ENCODE measurements at places on chromosomes 4 and X.

DNA sequence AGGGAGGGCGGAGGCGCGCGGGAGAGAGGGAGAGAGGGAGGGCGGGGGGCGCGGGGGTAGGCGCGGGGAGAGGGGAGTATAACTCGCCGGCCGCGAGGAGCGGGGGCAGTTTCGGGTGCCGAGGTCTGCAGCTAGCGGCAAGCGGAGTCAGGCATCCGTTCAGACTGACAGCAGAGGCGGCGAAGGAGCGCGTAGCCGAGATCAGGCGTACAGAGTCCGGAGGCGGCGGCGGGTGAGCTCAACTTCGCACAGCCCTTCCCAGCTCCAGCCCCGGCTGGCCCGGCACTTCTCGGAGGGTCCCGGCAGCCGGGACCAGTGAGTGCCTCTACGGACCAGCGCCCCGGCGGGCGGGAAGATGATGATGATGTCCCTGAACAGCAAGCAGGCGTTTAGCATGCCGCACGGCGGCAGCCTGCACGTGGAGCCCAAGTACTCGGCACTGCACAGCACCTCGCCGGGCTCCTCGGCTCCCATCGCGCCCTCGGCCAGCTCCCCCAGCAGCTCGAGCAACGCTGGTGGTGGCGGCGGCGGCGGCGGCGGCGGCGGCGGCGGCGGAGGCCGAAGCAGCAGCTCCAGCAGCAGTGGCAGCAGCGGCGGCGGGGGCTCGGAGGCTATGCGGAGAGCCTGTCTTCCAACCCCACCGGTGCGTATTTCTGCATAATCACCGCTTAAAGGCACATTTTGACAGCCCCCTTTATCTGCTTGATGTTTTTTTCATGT lies at the start of gene POU4F2:
Gene POU4F2, plus strand, starts transcription at position 108 of the 720 bp plus-strand sequence. Its CDS starts 248 bp downstream, at position 356.
- DNase-seq, result no peak

DNA sequence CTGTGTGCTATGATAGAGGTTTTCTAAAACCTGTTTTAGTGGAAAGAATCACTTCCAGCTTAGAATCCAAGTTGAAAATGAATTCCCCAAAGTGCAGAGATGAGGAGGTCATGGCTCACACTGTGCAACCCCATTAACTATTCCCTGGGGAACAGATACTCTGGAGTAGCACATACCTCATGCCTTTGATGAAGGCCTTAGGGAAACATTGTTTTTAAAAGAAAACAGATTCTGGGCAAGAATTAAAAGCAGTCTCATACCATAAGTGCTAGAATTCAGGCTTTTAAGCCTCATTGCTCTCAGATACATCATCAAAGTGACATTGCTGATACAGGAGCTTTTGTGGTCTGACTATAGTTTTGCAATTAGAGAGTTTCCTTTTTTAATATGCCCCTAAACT lies 115.1 kb downstream of the NDST4 start:
- no peak for DNase-seq

- DNase-seq, result no peak
Measured at GRCh38 chr4:110963662-110964280, 340.9 kb upstream of the PITX2 start.

DNA sequence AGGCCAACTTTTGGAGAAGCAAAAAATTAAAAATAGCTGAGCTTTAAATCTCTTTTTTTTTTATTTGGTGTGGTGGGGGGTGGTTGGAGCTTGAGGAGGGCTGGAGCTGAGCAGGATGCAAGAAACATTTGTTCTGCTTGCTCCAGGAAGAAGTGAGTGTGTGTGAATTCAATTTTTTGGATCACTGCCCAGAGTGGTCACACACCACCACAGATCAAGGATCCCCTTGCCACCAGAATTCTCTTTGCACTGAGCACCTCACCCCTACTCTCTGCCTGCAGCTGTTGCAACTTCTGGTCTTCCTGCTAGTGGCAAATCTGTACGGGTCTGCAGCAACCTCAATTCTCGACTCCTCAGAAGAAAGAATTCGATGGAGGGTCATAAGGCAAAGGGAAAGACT lies 19.9 kb upstream of the PLP1 start:
- DNase-seq, result no peak

GRCh38 chr4:113263274-113263673 lies 213.8 kb downstream of the ANK2 start:
- no peak for DNase-seq

DNA sequence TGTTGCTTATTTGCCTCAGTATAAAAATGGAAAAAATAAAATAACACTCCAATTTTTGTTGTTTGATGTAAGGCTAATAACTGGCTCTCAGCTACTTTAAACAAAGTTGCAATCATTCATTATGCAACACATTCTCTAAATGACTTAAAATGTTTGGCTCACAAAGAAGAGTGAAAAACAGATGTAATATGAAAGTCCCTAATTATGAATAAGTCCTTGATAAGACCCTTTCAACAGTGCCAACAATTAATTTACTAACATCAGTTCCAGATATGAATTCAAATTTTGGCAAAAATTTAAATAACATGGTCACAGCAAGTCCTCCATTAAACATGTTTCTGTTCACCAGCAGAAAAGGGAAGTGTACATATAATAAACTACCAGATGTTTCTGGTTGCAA lies 69.8 kb downstream of the PAPSS1 start:
- no peak for DNase-seq

DNA sequence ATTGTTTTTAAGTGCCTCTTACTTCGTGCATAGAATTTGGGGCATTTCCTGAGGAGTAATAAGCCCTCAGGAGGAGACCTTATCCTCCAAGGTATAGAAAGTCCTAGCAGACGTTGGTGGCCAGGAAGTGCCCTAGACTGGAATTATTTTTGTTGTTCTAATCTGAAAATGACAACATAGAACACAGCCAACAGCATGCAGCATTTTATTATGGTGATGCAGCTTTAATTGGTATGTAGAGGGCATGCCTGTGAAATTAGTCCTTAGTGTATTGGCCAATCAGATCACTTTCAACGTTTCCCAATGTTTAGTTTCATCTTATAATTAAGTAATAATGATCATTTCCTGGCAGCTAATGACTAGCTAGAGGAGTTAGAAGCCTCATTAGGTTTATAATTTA lies 199.2 kb downstream of the SHROOM3 start:
- DNase-seq, result peak; percentile 75

GRCh38 chr4:142404191-142404611 lies 441.9 kb downstream of the INPP4B start:
- peak; percentile 85 for DNase-seq

GRCh38 chr4:26131711-26132110 lies 189.1 kb upstream of the RBPJ start:
- DNase-seq, result no peak

- DNase-seq, result no peak
Measured at GRCh38 chrX:124256629-124257380, 75.7 kb upstream of the TEX13D start.

GRCh38 chr4:88809576-88810219 lies 112.1 kb upstream of the NAP1L5 start:
- DNase-seq, result no peak

DNA sequence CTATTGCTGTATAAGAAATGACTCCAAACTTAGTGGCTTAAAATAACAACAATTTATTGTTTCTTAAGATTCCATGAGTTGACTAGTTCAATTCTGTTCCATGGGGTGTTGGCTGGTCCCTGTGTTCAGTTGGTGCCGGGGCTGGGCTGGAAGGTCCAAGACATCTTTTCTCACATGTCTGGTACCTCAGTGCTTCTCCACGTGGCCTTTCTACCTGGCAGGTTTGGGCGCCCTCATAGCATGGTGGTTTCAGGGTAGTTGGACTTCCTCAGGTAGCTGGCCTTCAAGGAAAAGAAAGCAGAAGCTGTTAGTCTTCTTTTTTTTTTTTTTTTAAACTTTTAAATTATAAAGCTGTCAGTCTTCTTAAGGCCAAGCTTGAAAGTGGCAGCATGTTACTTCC lies 104.6 kb upstream of the LIMCH1 start:
- DNase-seq, result no peak

DNA sequence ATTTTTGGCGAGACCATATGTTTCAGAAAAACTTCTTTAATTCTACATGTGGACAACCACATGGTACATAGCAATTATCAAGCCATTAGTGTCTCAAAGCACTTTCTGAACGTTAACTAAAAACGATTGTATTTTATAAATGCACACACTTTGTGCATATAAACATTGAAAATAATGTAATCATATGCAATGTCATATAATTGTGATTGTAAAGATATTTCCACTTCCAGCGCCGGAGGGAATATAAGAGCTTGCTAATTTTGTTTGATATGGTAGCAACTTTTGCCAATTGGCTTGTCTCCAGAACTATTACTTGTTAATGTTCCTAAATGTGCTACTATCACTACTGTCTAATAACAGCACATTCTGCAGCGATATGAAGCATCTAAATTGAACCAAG lies 162.3 kb upstream of the SMIM31 start:
- DNase-seq, result no peak

DNA sequence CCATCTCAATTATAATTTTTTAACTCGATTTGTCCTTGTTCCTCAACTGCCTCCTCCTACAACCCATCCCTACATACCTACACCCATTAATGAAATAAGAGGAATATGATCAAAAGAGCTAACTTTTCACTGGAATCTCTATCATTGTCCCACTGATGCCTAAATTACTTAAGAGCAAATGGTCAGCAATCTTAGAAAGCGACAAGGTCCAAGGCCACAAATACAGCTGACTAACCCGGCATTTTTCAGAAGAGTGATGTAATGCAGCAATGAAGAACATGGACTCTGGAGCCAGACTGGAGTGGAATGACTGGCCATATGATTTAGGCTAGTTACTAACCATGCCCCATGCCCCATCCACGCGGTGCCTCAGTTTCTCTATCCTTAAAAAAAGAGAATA lies 56.2 kb downstream of the PPA2 start:
- no peak for DNase-seq

GRCh38 chrX:8688776-8689175 lies 43.2 kb downstream of the ANOS1 start:
- no peak for DNase-seq
